ENCODE measurements at places on chromosomes 7 and 10.

- DNase-seq = no peak
- H3K27ac ChIP-seq = no peak overlapping the region
- no peaks in the 10 kb centered on the region for H3K27me3 ChIP-seq
- H3K36me3 ChIP-seq = no peaks in the 10 kb centered on the region
- no peak overlapping the region for H3K4me3 ChIP-seq
Measured at GRCh38 chr10:124601431-124602120, 140.0 kb downstream of the LHPP start.

DNA sequence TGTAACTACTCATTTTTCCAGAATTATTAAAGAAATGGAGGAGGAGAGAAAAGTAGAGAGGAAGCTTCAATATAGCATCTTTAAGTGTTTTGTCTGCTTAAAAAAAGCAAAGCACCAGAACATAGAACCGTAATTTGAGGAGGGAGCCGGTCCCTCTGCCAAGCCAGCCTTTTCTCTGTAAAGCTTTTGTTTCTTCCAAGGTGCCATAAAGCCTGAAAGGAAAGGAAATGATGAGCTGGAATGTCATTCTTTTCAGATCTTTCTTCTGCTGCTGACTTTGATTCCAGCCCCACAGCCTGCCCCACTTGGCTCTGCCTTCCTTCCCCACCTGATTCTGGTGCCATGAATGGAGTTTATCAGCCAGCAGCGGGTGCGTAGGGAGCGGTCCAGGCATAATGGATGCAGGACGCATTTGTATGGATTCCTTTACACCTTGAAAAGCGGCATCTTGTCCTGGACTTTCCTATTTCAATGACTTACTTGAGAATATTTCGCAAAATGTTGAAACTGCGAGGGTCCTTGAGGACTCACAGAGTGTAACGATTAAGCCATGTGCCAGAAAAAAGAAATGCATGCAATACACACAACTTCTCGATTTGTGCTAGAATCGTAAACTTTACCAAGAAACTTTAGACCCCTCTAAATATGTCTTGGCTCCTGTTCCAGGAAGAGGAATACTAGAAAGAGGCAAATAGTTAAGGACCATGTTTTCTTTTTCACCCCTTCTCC, 569.5 kb upstream of the MGMT start:
- no peaks in the 10 kb centered on the region for H3K36me3 ChIP-seq
- no peak overlapping the region for H3K4me3 ChIP-seq
- no peaks in the 10 kb centered on the region for H3K27me3 ChIP-seq
- no peaks in the 10 kb centered on the region for H3K4me1 ChIP-seq
- H3K27ac ChIP-seq = no peak overlapping the region

DNA sequence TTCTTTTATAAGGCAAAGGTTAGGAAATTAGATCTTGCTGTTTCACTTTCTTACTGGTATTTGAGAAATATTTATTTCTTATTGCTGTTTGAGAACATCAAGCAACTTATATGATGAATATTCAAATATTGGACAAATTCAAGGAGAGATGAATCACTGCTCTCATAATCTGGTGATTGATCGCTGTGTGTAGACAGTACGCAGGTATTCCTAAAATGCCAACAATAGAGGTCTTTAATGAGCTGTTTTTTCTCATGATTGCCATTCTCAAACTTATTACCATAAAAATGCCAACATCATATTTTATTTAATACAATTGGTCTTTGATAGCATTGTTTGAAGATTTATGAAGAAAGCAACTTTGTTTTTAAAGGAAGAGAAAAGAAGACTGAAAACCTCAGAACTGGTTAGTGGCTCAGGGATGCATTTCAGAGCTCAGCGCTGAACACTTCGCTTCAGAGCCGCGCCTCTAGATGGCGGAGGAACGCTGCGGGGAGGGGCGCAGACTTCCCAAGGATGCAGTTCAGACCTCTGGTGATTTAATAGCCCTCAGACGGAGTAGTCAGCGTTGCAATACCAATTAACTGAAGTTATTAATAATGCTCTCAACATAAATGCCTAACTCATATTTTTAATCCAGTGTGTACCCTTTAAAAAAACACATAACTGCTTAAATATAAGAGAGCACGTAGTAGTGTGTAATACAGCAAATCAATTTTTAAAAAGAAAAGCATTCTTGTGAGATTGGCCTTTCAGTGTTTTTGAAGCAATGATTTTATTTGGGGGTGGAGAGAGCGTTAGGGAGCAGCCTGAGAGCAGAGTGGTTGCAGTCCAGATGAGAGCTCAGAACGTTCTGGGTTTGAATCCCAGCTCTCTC, 38.5 kb upstream of the STEAP4 start:
- no peak overlapping the region for H3K4me3 ChIP-seq
- H3K4me1 ChIP-seq = no peaks in the 10 kb centered on the region
- H3K27ac ChIP-seq = no peak overlapping the region

DNA sequence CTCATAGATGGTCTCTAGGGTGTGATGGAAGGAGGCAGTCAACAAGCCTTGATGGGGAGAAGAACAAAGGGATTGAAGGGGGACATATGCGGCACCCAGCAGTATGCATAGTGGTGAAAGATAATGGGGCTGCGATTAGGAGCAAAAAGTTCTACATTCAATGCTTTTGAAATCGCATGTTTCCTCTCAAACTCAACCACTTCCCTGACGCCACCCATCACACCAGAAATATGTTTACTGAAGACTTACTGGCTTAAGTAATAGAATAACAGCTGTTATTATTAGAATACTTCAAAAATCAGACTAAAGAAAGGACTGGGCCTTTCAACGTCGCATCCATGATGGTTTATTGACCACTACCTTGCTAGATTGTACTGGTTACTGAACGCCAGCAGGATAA, 31.5 kb downstream of the MKRN1 start:
- no peak for DNase-seq
- H3K4me1 ChIP-seq = no peaks in the 10 kb centered on the region
- no peaks in the 10 kb centered on the region for H3K36me3 ChIP-seq
- no peaks in the 10 kb centered on the region for H3K27me3 ChIP-seq
- no peak overlapping the region for H3K27ac ChIP-seq

GRCh38 chr10:125882596-125882995, 1.5 kb upstream of the DHX32 start:
- H3K36me3 ChIP-seq = no peaks in the 10 kb centered on the region
- no peak for DNase-seq
- no peaks in the 10 kb centered on the region for H3K4me1 ChIP-seq

- H3K4me3 ChIP-seq = no peak overlapping the region
- no peak overlapping the region for H3K27ac ChIP-seq
- DNase-seq = no peak
- no peaks in the 10 kb centered on the region for H3K27me3 ChIP-seq
- no peaks in the 10 kb centered on the region for H3K4me1 ChIP-seq
- no peaks in the 10 kb centered on the region for H3K36me3 ChIP-seq
Measured at GRCh38 chr10:341081-341740, 206.0 kb downstream of the ZMYND11 start.

DNA sequence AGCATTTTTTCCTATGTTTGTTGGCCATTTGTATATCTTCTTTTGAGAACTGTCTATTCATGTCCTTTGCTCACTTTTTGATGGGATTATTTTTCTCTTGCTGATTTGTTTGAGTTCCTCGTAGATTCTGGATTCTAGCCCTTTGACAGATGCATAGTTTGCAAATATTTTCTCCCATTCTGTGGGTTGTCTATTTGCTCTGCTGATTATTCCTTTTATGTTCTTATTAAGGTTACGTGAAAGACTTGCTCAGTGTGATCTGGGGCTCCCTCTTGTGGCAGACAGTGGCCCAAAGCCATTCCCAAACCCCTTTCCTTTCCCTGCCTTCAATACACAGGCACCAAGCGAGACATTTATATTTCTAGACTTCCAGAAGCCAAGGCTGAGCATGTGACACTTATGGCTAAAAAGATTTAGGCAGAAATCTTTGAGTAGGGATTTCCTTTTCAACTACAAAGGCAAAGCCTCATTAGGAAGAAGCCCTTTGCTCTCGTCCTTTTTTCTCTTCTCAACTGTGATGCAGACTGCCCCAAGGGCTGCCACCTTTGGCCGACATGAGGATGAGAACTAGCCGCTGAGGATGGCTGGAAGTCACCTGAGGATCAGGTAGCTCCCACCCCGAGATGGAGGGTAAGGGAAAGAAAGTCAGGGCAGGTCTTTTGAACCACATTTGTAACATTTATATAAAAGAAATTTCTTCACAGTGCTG, 23.6 kb downstream of the ST8SIA6 start:
- no peak overlapping the region for H3K27ac ChIP-seq
- H3K4me3 ChIP-seq = no peak overlapping the region
- no peaks in the 10 kb centered on the region for H3K27me3 ChIP-seq
- peaks cover 48% of the 10 kb centered on the region for H3K4me1 ChIP-seq
- no peaks in the 10 kb centered on the region for H3K36me3 ChIP-seq

- no peaks in the 10 kb centered on the region for H3K27me3 ChIP-seq
- no peak for DNase-seq
Measured at GRCh38 chr10:46544989-46545791, 11.3 kb downstream of the GPRIN2 start.

DNA sequence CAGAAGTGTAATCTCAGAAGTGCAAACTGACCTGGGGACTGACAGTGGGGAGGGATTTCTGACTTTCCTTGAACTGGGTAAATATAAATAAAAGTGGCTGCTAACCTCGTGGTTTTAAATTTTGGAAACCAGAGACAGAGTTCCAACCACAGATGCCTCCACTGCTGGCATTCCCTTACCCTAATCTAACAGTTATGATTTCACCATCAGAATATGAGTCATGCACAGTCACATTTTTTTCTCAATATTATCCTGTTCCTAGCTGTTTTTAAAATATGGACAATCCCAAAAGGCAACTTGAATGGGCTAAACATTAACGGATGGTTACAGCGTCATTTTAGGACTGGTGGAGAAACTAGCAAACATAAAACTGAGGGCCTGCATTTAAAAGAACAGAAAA, 264.3 kb upstream of the INHBA start:
- H3K27ac ChIP-seq = no peak overlapping the region
- no peak overlapping the region for H3K4me3 ChIP-seq
- no peaks in the 10 kb centered on the region for H3K36me3 ChIP-seq
- no peaks in the 10 kb centered on the region for H3K4me1 ChIP-seq
- DNase-seq = no peak

GRCh38 chr10:24176658-24177057, 32.3 kb upstream of the KIAA1217 start:
- H3K4me1 ChIP-seq = no peaks in the 10 kb centered on the region
- H3K27ac ChIP-seq = no peak overlapping the region
- no peaks in the 10 kb centered on the region for H3K27me3 ChIP-seq
- no peak overlapping the region for H3K4me3 ChIP-seq
- no peaks in the 10 kb centered on the region for H3K36me3 ChIP-seq

GRCh38 chr10:98212196-98212595, 55.8 kb downstream of the LOXL4 start:
- peaks cover 8% of the 10 kb centered on the region for H3K36me3 ChIP-seq
- H3K4me1 ChIP-seq = no peaks in the 10 kb centered on the region
- DNase-seq = no peak
- no peaks in the 10 kb centered on the region for H3K27me3 ChIP-seq

DNA sequence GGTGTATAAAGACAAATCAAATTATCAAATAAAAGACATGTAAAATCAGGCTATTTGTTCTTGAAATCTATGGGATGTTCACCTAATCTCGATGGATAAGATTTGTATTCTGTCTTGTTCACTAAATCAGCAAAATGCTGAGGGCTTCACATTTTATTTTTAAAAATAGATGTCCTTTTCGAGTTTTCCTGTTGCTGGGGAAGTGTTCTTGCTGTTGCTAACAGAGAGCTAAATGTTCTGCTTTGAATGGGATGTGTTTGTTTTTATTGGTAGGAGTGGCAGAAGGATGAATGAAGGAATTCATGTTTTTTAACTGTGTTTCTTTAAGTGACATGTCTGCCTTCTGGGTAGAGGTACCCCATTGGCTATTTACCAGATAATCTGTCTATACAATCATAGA, 7.3 kb upstream of the SNX13 start:
- H3K4me3 ChIP-seq = no peak overlapping the region
- no peaks in the 10 kb centered on the region for H3K4me1 ChIP-seq
- H3K36me3 ChIP-seq = no peaks in the 10 kb centered on the region
- H3K27me3 ChIP-seq = no peaks in the 10 kb centered on the region
- no peak overlapping the region for H3K27ac ChIP-seq
- DNase-seq = no peak

GRCh38 chr10:131160219-131160875, 151.2 kb downstream of the TCERG1L start:
- H3K27me3 ChIP-seq = no peaks in the 10 kb centered on the region
- H3K36me3 ChIP-seq = no peaks in the 10 kb centered on the region
- no peak overlapping the region for H3K27ac ChIP-seq

- H3K27me3 ChIP-seq = no peaks in the 10 kb centered on the region
- DNase-seq = no peak
- no peaks in the 10 kb centered on the region for H3K4me1 ChIP-seq
- no peak overlapping the region for H3K4me3 ChIP-seq
Measured at GRCh38 chr7:114229246-114229645, 185.4 kb upstream of the FOXP2 start.

DNA sequence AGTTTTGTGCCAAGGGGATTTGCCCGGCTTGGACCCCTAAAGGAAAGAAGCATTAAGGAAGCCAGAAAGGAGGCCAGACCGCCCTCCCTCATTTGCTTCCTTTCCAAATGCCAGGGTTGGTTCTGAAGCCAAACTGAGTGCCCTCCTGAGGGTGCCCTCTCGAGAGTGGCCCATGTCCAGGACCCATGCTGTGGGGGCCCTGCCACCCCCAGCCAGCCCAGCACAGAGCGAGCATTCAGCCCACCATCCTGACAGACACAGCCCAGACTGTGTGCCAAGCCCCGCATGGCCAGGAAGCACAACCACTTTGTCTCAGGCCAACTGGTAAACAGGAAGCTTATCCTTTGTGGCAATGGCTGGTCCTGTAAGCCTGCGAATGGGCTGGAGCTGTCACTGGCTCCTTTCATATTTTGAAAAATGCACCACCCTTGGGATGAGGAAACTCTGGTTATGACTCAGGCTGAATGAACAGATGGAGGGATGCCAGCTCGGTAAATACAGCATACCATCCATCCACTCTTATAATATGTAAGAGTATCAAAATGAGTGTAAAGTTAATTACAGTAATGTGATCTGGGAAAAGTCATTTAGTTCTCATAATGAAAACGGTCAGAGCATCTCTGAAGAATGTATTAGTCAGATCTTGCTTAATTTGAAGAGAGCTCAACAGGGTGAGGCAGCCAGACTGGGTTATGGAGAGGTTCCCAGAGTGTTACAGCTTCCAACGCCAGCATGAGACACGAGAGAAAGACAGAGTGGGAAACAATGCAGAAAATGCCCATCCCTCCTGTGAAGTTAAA, 65.0 kb downstream of the STK17A start:
- H3K36me3 ChIP-seq = peaks cover 3% of the 10 kb centered on the region
- no peak for DNase-seq
- peak overlapping the region; percentile 95 for H3K27ac ChIP-seq
- no peaks in the 10 kb centered on the region for H3K27me3 ChIP-seq

- H3K27me3 ChIP-seq = no peaks in the 10 kb centered on the region
- no peak overlapping the region for H3K27ac ChIP-seq
- H3K36me3 ChIP-seq = peaks cover 40% of the 10 kb centered on the region
- no peak for DNase-seq
- H3K4me3 ChIP-seq = no peak overlapping the region
Measured at GRCh38 chr10:72342911-72343310, 11.8 kb downstream of the DNAJB12 start.

GRCh38 chr7:132410385-132410784, 165.9 kb downstream of the PLXNA4 start:
- H3K36me3 ChIP-seq = no peaks in the 10 kb centered on the region
- peaks cover 3% of the 10 kb centered on the region for H3K4me1 ChIP-seq
- no peak for DNase-seq
- H3K27ac ChIP-seq = no peak overlapping the region

Measured in effector memory CD4-positive, alpha-beta T cell (primary cell).